ENCODE measurements at places on chromosomes 5 and 9.

- no peak for DNase-seq
These were observed 303.6 kb upstream of the ZNF608 start for GRCh38 chr5:125049721-125050702.

DNA sequence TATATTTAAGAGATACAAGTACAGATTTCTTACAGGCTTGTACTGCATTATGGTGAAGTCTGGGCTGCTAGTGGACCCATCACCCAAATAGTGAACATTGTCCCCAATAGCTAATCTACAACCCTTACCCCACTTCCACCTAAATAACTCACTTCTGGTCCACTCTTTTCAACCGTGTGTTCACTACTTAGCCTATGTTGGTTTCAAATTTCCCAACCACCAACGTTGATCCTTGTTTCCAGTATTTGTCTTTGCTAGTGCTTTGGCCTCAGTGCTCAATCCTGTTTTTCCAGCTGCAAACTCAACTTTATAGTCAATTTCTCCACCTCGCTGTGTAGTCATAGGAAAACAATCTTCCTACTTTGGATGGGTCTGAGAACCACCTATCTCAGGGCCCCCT, 45.3 kb upstream of the TTC39B start:
- DNase-seq, result no peak

DNA sequence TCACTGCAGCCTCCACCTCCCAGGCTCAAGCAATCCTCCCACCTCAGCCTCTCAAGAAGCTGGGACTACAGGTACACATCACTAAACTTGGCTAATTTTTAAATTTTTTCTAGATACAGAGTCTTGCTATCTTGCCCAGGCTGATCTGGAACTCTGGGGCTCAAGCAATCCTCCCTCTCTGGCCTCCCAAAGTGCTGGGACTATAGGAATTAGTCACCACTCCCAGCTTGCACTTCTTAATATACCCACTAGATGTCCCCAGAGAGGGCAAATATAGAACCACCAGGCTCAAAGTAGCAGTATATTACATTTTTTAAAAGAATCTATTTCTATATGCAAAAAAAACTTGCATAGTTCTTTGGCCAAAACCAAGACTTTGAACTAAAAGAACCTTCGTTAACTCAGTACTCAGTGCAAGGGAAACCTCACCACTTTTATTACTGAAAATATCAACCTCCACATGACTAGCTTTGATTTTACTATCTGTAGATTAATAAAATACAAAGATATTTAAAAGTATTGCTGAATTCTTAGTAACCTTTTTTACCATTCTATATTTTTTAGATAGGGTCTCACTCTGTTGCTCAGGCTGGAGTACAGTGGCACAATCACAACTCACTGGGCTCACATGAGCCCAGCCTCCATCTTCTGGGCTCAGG, 25.8 kb upstream of the HSD17B3 start:
- DNase-seq, result peak; percentile 28

- no peak for DNase-seq
These were observed 49.0 kb upstream of the KDM4C start for GRCh38 chr9:6708732-6709131.

- no peak for DNase-seq
These were observed 830.4 kb upstream of the ZNF608 start for GRCh38 chr5:125576822-125577221.

- no peak for DNase-seq
These were observed 141.6 kb downstream of the ARHGAP26 start for GRCh38 chr5:142911775-142912174.

GRCh38 chr5:131316822-131317221, 53.0 kb downstream of the CDC42SE2 start:
- no peak for DNase-seq

DNA sequence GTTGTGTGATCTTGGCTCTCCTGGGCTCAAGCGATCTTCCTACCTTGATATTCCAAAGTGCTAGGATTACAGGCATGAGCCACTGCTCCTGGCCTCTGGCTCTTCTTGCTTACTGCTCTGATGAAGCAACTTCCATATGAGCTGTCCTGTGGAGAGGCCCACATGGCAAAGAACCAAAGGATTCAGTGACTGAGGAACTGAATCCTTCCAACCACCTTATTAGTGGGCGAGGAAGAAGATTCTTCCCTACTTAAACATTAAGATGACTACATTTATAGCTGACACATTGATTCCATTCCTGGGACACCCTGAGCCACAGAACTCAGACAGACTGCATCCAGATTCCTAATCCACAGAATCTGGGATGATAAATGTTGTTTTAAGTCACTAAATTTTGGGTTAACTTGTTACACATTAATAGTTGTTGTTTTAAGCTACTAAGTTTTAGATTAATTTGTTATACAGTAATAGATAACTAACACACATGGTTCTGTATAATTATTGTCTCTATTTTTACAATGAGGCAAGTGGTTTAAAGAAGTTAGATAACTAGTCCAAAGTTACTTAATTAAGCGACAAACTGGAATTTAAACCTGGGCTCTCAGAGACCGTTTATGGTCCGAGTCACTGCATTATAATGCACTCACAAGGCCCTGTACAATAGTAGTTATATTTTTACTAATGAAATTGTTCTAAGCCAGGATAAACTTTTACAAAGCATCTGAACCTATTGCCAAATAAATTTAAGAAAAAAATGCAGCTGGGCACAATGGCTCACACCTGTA, 16.7 kb upstream of the SLCO4C1 start:
- DNase-seq, result no peak

DNA sequence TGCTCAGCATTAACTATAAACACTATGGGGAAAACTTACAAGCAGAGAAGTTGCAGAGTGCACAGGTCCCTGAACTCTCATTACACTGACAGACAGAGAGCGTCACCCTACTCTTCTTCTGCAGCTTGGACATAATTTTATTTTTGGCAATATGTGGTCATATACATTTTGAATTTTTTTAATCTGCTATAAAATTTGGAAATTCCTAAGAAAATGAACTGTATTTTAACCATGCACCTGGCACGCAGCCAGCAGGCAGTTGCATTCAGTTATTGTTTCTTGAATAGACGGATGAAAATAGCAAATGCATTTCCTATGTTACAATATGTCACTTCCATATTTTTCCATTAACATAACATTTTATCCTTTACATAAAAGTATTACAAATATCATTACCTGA, 100.2 kb downstream of the SLC25A46 start:
- no peak for DNase-seq

- DNase-seq, result no peak
These were observed 190.5 kb downstream of the DENND1A start for GRCh38 chr9:123739387-123739786.

GRCh38 chr5:126988021-126988569, 42.3 kb downstream of the MARCHF3 start:
- no peak for DNase-seq

- no peak for DNase-seq
These were observed 48.7 kb downstream of the FBXW11 start for GRCh38 chr5:171957591-171958251.

- no peak for DNase-seq
These were observed 92.1 kb upstream of the ERBIN start for GRCh38 chr5:65834306-65834705.

- no peak for DNase-seq
These were observed 4.2 kb upstream of the PSMD5 start for GRCh38 chr9:120846906-120847305.

- peak; percentile 93 for DNase-seq
These were observed 386.8 kb downstream of the FGF10 start for GRCh38 chr5:44002381-44002901.

GRCh38 chr5:71836559-71837112, 117.6 kb downstream of the CARTPT start:
- DNase-seq, result no peak

DNA sequence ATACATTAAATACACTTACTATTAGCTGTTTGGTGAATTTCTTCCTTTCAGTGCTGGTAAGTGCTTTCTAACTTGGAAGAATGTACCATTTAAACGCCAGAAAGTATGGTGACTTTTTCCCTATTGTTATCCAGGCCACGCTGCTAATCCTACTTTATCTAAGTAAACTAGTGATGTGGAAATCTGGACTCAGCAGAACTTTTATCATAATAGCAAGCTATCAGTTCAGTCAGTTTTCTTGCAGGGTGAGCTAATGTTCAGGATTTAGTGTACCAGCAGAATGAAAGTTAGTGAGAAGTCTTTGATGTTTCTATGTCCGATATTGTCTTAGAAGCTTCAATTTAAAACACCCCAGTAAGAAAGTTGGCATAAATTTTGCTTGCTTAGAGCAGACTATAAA, 72.2 kb downstream of the HSD17B4 start:
- no peak for DNase-seq

DNA sequence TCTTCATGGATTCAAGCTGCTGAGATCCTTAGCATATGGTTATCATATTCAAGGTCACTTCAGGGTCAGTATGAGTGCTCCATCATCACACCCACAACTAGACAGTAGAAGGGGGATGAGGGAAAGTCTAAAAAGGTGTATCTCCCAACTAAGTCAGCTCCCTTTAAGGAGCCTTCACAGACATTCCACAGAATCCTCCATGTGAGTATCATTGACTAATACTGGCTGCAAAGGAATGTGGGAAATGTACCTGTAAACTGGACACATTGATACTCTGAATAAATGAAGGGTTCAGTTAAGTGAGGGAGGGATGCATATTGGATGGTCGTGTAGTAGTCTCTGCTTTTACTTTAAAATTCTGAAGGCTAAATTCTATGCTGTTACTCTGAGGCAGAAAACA, 330.7 kb downstream of the LRRC70 start:
- DNase-seq, result no peak

DNA sequence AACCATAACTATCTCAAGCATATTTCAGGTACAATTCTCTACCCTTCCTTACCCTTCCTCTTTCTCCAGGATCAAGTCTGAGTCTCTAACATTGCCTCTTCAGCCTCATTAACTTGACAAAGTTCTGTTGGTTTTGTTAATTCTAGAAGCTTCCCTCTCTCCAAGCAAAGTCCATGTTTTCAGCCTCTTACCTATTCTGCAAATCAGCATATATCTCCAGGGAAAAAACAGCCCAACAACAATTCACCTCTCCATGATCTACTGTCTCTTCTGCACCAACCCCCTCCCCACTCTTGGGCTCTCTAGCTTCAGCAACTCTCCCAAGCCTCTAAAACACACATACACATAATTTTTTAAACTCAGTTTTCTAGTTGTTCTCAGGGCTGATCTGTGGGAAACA, 72.2 kb downstream of the LIX1 start:
- DNase-seq, result no peak

- no peak for DNase-seq
These were observed 28.3 kb upstream of the SPRY4 start for GRCh38 chr5:142353071-142353472.

- DNase-seq, result no peak
These were observed 15.2 kb downstream of the FKBP15 start for GRCh38 chr9:113205861-113206260.

- no peak for DNase-seq
These were observed 426.3 kb downstream of the CETN3 start for GRCh38 chr5:89983216-89983615.

DNA sequence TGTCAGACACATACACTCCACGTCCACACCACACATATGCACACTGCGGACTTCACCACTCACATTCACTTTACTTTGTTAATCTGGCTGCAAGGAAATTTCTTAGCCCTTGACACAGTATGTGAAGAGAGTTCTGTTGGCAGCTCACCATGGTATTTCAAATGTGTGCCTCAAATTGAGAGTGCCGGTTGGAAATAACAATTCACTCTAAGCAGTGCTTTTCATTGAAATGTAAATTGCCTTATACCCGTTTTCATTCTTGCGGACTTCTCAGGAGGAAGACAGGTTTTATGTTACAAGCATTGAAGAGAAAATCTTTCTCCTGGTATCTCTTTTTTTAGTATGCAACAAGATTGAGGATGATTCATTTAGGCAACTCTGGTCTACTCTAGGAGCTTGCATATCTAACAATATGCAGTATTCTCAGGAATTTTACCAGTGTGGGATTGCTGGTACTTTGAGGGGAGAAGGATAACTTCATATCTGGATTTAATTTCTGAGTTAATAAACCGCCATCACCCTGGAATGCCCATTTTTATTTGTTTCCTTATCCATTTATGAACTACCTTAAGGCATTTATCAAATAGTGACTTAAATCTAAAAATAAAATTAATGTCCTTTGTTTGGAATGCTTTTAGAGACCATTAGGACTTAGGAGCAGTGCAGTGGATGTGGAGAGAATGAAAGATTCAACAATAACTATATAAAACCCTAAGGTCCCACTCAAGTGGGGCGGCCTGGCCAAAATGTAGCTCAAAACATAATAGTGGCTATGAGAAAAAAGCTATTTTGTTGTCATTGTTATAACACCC, 87.0 kb downstream of the IQGAP2 start:
- no peak for DNase-seq

DNA sequence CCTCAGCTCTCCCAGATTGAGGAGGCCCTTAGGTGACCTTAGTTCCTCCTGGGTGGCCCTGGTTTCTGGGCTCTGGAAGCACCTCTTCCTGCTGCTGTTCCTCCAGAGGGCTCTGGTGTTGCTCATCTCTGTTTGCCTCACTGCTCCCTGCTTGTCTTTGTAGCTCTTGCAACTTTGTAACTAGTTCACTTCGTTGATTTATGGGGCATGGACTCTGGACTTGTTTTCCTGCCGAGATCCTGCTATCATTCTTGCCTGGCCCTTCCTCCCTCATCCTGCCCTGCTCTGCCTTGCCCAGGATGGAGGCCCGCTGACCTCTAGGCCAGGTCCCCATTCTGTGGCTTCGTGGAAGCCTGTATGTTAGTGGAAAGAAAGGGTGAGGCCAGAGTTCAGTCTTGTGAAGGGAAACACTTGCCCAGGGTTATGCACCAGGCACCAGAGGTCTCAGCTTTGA, 169.3 kb downstream of the MACROH2A1 start:
- DNase-seq, result no peak

GRCh38 chr9:10055886-10056395, 556.9 kb downstream of the PTPRD start:
- no peak for DNase-seq

- DNase-seq, result no peak
These were observed 116.6 kb downstream of the FAM170A start for GRCh38 chr5:119745976-119746375.

DNA sequence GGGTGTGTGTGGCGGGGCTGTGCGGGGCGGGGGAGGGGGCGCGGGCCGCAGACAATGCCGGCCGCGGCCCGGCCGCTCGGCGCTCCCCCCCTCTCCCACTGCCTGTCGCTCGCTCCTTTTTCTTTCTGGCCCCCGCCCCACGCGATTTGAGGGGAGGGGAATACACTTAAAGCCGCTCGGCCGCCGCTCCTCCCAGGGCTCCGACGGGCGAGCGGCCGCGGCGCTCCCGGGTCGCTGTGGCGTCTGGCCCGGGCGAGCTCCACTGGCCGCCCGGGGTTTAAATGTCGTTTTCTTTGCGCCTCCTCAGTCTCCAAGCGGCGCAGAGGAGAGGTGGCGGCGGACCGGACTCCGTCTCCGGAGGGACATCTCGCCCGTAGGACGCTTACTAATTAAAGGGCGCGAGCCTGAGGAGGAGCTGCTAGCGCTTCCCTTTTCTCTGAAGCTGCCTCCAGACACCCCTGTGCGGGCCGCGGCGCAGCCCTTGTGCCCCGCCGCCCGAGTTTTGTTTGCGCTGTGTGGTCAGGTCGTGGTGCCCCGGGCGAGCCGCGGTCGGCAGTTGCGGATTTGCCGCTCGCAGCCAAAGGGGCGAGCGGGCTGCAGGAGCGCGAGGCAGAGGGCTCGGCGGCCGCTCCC, 1.4 kb downstream of the ZSWIM6 start:
- no peak for DNase-seq

- no peak for DNase-seq
These were observed 113.1 kb downstream of the JMY start for GRCh38 chr5:79349047-79349446.

GRCh38 chr9:545480-545879, 296.0 kb upstream of the DMRT1 start:
- DNase-seq, result no peak

- no peak for DNase-seq
These were observed 3.2 kb upstream of the CDHR2 start for GRCh38 chr5:176545737-176546509.

All from H4 (cell line).